ENCODE measurements at places on chromosomes 7 and 10.
A peak's percentile ranks its signal among the peaks of the same experiment; 100 is the strongest.

DNA sequence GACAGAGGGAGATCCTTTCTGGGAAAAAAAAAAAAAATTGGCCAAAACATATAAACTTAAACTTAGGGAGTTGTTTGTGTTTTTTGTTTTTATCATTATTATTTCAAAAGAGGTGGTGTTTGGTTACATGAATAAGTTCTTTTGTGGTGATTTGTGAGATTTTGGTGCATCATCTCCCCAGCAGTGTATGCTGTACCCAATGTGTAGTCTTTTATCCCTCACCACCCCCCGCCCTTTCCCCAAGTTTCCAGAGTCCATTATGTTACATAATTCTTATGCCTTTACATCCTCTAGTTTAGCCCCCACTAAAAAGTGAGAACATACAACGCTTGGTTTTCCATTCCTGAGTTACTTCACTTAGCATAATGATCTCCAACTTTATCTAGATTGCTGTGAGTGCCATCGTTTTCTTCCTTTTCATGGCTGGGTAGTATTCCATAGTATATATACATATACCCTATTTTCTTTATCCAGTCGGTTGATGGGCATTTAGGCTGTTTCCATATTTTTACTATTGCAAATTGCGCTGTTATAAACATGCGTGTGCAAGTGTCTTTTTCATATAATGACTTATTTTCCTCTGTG is 148.1 kb upstream of the ZNF92 start:
- DNase-seq = no peak

DNA sequence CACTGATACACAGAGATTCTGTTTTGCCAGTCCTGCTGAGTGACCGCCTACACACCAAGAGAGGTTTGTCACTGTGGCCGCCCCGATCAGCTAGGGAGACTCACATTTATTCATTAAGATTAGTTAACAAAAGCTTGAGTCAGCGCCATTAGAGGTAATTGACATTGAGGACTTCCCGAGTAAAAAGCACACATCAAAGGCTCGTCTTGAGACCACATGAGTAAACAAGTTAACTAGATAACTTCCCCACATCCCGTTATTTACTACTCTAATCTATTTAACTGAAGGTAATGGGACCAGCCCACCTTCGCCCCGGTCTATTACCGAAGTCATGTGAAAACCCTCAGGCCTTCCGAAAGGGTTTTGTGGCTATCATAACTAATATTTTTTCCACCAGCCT is 23.0 kb downstream of the SRRM3 start:
- no peak for DNase-seq

- no peak for DNase-seq
Measured at GRCh38 chr7:151261529-151261928, 13.0 kb upstream of the SMARCD3 start.

DNA sequence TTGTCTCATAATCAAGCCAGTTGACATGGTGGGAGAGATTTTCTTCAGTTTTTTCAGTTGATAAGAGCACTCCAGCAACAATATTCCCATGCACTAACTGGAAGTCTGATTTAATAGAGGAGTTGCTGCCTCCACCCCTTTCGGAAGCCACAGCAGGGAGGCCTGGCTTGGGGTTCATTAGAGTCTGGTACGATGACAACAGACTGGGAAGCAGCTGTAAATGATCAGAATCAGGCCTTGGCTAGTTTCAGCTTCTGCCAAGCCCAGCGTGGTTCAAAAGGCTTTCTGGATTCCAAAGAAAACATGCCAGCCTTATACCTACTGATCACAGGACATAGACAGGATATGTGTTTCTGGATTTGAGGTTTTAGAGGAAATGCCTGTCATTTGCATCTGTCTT is 274.0 kb downstream of the CSTF2T start:
- DNase-seq = no peak

DNA sequence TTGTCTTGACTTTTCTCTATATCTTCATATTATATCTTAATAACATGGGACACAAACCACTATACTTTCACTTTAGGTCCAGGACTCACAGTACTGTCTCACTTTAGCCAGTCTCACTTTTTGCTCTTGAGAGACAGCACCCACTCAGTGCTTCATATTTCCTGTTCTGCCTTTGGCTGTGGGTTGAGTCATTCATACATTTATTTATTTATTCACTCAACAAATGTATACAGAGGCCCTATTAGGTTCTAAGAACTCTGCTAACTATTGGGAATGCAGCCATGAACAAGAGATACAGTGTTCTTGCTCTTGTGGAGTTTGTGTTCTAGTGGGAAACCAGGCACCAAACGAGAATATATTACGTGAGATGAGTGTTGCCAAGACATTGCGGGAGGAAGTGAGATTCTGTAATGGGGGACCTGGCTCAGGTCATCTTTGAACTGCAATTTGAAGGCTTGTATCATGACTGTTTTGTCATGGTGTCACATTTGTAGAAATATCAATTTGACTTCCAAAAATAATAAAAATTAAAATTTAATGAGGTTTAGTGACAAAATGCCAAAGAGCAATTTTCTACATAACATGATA is 190.1 kb downstream of the SDHAF3 start:
- no peak for DNase-seq

DNA sequence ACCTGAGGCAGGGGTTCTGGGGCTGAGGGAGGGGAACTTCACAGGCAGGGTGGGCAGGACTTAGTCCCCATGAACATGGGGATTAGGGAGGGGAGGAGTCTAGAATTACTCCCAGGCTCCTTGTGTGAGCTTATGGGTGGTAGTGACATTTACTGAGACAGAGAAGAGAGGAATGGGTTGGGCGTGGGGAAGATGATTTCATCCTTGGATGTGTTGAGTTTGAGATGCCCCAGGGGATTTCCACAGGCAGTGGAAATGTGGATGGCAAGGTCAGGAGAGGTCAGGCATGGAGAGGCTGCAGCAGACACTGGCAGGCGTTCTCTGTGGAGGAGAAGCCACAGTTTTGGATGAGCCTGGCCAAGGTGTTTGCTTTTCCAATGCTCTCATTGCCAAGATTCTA is 26.4 kb upstream of the GSDME start:
- DNase-seq = no peak

DNA sequence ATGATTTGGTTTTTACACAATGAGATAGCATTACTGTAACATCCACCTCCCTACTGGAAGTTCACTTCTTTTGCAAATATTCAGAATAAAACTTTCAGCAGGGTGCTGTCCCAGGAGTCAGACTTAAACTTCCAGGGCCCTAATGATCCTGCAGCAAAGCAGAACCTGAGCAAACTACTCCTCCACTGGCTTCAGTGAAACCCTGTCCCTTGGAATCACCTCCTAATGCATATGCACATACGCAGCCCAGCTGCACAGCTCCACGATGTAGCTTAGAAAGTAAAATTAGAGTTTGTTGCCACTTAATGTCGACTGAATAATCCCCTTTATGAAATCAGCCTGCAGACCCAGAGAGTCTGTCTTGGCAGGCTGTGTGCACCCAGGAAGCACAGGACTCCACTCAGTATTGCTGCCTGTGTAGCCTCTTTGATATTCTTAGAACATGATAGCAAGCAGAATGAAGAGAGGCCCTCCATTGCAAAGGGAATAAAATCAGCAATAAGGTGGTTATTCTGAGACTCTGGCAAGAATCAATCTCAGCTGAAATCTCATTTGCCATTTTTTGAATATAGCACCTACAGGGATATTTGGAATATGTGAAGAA is 1.6 kb downstream of the NPSR1 start:
- DNase-seq = no peak

DNA sequence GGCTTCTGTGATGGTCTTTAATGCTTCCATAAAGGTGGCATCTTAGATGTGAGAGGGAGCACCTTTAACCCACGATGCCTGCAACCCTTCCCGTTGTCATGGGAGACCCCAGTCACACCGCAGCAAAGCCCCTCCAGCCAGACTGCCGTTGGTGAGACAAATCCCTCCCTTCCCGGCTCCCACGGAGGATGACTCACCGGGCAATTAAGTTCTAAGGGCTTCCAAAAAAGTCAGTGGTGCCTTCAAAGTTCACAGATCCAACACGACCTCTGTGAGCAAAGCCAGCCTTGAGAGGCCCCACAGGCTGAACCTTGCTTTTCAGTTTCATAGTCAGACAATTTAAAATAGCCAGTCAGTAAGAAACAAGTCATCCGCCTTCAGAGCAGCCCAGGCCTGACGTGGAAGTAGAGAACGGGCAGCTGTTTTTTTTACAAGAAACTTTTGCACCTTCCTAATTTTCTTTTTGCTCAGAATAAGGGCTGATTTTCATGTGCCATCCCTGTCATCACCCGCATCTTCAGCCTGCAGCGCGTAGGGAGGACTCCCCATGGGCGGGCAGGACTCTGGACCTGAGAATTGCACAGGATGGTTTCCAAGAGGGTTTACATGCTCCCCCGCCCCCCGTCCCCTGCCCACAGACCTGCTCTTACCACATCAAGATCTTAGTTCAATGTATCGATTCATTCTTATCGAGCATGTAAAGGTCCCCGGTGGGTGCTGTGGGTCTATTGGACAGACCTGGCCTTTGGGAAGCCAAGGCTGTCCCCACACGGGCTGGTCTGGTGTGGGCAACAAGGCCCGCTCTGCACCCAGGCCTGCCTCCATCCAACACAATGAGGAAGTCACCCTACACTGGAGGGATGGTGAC is 333.9 kb downstream of the DNAJB6 start:
- DNase-seq = no peak

DNA sequence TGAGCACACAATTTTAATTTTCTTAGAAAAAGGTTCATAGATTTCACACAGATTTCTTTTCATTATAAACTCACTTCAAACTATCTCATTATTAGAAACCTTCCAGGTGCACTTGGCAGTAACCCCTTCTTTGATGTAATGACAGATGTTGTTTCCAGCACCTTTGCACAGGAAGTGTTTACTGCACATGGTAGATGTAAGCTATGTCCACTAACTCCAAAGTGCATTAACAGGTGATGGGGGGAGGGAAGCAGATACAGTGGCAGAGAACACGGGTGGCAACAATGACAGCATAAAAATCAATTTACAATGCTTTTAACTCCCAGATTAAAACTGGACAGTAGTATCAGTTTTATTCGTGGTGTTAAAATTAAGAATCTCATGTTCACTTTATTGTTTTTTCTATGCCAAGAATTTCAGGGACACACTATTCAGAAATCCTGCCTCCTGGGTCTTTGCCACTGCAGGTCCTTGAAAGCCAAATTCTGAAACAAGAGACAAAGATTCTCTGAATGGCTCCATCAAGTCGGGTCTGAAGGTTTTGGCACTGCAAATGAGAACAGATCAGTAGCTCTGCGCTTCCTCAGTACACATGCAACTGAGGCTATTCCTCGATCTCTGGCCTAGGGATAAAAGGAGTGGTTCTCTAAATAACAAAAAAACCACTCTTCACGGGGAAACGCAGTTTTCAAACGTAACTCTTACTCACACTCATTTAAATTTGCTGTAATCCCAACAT is 187.7 kb downstream of the JAZF1 start:
- DNase-seq = no peak

DNA sequence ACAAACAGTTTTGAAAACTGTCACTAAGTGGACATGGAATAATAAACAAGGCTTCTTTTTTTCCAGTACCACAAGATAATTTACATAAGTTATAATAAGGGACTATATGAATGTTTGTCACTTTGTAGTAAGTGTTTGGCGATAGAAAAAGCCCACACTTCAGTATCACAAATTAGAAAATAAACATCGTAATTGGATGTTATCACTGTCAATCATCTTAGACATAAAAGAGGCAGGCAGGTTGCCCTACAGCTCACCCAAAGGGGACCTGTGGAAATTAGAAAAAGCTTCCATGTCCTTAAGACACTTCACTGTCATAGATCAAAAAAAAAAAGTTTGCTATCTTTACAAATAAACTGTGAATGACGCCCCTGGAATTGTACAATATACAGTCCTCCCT is 3.6 kb upstream of the NOC3L start:
- DNase-seq = no peak

DNA sequence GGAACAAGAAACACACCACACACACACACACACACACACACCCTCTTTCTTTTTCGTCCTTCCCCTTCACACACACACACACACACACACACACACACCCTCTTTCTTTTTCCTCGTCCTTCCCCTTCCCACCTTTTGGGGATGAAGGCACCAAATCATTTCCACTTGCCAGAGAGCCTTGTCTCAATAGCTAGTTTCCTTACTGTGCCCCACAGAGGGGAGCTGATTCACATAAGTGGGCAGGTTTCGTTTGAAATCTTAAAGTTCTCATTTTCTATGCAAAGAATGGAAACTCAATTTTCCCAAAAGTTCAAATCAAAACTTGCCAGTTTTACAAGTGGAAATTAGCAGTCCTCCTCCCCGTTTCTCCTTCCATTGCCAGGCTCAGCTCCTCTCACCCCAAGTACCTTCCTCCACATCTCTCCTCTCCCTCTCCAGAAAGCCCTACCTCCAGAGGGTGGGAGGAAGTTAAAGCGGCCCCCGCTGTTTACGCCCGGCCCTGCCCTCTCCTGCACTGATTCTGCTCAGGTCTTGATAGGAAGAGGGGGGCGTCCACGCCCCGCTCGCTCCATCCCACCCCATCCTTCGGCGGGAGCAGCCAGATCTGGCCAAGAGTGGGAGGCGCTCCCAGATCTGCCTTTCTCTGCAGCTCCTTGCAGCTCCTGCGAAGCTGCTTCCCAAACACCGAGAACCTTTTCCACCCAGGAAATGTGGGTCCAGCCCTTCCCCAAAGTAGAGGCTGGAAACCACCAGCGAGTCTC is 1.3 kb downstream of the CTTNBP2 start:
- peak; percentile 47 for DNase-seq

GRCh38 chr10:125151553-125152449 is 8.6 kb downstream of the CTBP2 start:
- DNase-seq = peak; percentile 62

DNA sequence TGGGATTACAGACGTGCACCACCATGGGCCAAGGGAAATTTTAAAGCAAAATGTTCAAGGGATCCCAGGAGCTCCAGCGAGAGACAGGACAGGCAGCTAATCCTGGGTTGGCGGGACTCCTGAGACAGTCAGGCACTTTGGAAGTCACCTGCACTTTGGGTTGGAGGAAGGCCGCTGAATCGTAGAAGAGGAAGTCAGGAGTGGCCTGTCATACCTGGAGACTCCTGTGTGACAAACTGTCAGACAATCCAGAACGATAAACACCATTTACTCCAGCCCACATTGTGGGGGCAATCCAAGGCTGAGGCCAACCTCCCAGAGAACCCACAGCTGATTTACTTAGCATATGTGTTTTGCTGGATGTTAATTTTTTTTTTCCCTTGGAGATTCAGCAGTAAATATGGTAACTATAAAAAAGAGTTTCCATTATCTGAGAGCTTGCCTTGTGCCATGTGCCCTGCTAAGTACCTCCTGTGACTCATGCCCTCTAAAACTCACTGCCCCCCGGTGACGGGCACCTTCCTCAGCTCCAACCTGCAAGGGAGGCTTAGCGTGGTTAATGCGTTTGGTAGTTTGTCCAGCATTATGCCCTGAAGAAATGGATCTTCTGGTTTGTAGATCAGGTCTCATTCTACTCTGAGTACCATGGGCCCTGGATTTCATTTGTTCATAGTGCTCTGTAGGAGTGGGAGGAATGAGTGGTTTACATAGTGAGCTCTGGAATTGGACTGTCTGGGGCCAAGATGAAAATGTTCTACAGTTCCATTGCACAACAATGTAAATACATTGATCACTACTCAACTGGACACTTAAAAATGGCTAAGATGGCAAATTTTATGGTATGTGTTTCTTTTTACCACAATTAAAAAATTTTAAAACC is 50.9 kb downstream of the ICA1 start:
- no peak for DNase-seq

GRCh38 chr10:968546-969199 is 19.6 kb upstream of the GTPBP4 start:
- no peak for DNase-seq

- no peak for DNase-seq
Measured at GRCh38 chr10:10513898-10514297, 503.8 kb upstream of the CELF2 start.
